ENCODE measurements at places on chromosomes 7 and 10.
A peak's percentile ranks its signal among the peaks of the same experiment; 100 is the strongest.

DNA sequence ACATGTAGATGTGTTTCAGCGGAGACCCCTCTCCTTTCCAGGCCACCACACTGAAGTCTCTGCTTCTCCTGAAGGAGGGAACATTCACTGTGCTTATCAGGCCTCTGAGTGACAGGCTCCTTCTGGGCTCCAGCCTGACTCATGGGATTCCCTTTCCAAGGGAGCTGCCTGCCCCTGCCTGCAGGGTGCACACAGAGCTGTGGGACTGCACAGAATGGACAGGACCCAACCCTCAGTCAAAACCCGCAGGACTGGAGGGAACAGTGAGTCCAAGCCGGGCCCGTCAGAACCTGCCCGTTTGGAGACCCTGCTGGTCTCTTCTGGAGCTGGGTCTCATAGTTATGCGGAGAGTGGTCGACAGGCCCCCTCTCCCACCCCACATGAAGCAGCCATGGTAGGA lies 32.6 kb downstream of the PLAC9 start:
- DNase-seq = no peak

DNA sequence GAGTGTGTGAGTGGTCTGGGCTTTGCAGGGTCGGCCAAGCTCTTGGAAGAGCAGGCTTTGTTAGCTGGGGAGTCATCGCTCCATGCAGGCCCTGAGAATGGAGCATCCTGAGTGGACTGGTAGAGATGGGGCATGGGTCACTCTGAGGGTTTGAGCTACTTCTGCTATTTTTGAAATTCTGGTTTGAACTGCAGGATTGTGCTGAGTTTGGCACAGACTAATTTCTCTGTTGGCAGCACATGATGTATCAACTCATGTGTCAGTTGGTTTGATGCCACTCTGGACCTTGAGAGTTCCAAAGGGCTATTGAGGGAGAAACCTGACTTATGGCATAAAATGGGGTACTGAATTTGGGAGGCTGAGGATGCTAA lies 56.3 kb downstream of the LRMDA start:
- no peak for DNase-seq

DNA sequence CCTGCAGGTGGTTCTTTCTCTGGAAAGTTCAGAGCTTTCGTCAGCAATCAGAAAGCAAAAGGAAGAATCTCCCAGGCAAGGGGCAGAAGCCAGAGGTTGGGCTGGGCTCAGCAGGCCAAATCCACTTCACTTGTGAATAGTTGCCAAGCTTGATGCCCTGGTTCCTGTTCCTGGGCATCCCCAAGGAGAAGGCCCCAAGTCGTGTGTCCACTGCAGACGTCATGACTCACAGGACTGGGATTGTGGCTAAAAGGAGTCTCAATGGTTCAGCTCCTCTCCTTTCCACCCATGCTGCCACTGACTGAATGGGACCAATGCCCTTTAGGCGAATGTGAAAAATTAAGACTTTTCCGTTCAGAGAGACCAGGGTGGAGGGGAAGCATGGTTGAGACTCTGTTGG lies 38.6 kb upstream of the TRIM8 start:
- no peak for DNase-seq

DNA sequence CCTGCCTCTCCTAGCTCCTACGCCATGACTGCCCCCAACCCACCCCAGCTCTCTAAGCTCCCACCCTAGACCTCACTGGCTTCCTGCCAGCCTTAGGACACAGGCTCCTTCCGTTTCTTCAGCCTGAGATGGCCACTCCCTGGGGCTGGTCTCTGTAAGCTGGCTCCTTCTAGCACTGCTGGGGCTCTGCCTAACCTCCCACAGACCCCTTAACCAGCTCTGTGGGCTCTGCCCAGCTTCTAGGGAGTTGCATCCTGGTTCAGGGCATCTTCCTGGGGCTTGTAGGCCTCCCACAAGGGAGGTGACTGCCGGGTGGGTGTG lies 478.6 kb upstream of the KLF6 start:
- no peak for DNase-seq

- DNase-seq = no peak
These were observed 59.9 kb downstream of the HIBADH start for GRCh38 chr7:27602766-27603165.

GRCh38 chr7:1290679-1291356 lies 58.1 kb downstream of the UNCX start:
- no peak for DNase-seq

- DNase-seq = no peak
These were observed 110.8 kb downstream of the CD36 start for GRCh38 chr7:80749270-80749669.

- DNase-seq = peak; percentile 86
These were observed 29.7 kb downstream of the OAT start for GRCh38 chr10:124388823-124389612.

- no peak for DNase-seq
These were observed 83.7 kb downstream of the DIP2C start for GRCh38 chr10:605632-606325.

GRCh38 chr7:99997545-99998137 lies 17.8 kb upstream of the ZKSCAN1 start:
- DNase-seq = peak; percentile 31

- no peak for DNase-seq
These were observed 294.7 kb downstream of the PRKG1 start for GRCh38 chr10:51368943-51369342.

DNA sequence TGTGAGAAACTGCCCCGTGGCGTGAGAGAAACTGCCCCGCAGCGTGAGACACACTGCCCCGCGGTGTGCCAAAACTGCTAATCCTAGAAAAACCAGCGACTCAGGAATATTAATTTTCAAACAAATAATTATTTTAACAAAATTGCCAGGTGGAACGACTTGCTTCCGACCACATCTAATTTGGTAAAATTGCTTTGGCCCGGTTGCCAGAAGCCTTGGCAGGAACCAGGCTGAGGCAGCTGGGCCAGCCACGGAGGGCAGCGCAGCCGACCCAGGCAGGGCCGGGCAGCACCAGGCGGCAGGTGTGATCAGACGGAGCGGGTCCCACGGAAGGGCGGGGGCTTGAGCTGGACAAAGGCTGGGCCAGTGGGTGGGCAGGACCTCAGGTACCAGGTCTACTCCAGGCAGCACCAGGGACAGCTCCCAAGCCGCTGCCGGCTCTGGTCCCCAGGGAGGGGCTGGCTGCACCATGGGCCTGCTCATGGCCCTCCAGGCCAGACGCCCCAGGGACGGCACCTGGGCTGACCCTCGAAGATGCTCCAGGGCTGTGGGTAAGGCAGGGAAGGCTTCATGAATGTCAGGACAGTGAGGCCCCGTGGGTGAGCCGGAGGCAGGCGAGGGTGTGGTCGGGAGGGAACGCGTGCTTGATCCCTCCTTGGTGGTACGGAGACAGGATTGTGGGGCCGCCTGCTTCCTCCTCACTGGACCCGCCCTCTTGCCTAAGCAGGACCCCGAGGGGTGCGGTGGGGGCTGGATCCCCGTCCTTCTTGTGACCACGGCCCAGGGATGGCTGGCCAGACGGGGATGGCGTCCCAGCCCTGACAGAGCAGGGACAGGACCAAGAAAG lies 7.7 kb upstream of the ADGRA1 start:
- DNase-seq = no peak

DNA sequence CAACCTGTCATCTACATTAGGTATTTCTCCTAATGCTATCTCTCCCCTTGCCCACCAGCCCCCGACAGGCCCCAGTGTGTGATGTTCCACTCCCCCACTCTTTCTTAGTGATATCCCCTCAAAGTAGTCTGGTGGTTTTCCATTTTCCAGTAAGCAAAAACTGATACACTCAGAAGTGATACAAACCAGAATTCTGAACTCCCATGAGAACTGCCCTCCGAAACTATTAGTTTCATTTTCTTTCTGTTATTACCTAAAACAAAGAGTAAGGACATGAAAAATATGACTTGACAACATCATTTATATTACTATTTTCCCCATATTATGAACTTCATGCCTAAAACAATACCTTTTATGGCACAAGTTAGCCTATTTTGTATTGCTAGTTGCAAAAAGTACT lies 175.0 kb downstream of the OTUD1 start:
- no peak for DNase-seq

DNA sequence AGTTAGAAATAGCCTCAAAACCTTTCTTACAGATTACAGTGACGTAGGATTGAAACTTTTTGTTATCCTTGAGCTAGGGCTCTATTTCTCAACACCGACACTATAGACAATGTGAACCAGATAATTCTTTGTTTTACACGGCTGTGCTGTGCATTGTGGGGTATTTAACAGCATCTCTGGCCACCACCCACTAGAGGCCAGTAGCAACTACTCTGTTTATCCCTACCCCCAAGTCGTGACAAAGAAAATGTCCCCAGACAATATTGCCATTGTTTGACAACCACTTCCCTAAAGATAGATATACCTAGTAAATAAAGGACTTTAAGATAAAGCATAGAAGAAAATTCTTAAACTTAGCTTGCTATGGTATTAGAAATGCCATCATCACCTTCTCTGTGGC lies 359.6 kb downstream of the ARL4A start:
- no peak for DNase-seq

DNA sequence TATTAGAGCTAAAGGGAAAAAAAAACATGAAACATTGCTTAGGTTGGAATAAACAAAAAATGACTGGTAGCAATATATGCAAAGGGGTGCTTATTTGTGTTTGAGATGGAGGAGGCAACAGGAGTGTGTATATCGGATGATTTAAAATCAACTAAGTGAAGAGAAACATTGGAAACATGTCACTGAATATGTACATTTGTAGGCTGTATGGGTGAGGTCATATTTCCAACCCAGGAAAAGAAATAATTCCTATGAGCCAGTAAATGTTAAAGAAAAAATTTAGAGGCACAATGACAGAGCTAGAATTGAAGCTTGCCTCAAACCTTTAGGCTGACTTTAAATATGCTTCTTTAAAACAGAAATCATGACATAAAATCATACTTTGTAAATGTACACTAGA lies 709.0 kb upstream of the SEMA3D start:
- DNase-seq = no peak

GRCh38 chr10:82738592-82738991 lies 863.6 kb downstream of the NRG3 start:
- DNase-seq = no peak

DNA sequence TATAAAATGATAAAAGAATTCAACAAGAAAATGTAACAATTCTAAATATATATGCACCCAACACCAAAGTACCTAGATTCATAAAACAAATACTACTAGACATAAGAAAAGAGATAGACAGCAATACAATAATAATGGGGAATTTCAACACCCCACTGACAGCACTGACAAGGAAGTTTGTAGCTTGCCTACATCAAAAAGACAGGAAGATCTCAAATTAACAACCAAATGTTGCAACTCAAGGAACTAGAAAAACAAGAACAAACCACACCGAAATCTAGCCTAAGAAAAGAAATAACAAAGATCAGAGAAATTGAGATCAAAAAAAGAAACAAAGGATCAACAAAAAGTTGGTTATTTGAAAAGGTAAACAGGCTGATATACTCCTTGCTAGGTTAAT lies 36.5 kb upstream of the TNKS2 start:
- DNase-seq = no peak

Measured in stimulated activated CD8-positive, alpha-beta memory T cell treated with anti-CD3 and anti-CD28 coated beads, Interleukin-7, amount 100 ng/mL, for 24 hours (primary cell).